ENCODE measurements at places on chromosomes 3 and 15.

DNA sequence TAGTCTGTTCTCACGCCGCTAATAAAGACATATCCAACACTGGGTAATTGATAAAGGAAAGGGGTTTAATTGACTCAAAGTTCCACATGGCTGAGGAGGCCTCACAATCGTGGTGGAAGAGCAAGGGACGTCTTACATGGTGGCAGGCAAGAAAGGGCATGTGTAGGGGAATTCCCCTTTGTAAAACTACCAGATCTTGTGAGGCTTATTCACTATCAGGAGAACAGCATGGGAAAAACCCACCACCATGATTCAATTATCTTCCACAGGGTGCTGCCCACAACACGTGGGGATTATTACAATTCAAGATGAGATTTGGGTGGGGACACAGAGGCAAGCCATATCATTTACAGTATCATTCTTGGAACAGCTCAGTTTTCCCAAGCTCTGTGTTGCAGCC lies 268.0 kb downstream of the SUCLG2 start:
- DNase-seq, result no peak

GRCh38 chr3:75337226-75337900 lies 326.8 kb upstream of the FRG2C start:
- DNase-seq, result no peak

- no peak for DNase-seq
Measured at GRCh38 chr3:40766396-40766795, 241.6 kb downstream of the ZNF621 start.

GRCh38 chr15:77060546-77060945 lies 10.4 kb downstream of the TSPAN3 start:
- DNase-seq, result no peak

GRCh38 chr3:184275961-184276910 lies at the start of gene ECE2:
ECE2 (plus strand) TSS chr3:184276022; CDS start chr3:184276154, 132 bp downstream.
- no peak for DNase-seq

GRCh38 chr15:72372361-72372760 lies 3.5 kb downstream of the HEXA start:
- DNase-seq, result no peak

DNA sequence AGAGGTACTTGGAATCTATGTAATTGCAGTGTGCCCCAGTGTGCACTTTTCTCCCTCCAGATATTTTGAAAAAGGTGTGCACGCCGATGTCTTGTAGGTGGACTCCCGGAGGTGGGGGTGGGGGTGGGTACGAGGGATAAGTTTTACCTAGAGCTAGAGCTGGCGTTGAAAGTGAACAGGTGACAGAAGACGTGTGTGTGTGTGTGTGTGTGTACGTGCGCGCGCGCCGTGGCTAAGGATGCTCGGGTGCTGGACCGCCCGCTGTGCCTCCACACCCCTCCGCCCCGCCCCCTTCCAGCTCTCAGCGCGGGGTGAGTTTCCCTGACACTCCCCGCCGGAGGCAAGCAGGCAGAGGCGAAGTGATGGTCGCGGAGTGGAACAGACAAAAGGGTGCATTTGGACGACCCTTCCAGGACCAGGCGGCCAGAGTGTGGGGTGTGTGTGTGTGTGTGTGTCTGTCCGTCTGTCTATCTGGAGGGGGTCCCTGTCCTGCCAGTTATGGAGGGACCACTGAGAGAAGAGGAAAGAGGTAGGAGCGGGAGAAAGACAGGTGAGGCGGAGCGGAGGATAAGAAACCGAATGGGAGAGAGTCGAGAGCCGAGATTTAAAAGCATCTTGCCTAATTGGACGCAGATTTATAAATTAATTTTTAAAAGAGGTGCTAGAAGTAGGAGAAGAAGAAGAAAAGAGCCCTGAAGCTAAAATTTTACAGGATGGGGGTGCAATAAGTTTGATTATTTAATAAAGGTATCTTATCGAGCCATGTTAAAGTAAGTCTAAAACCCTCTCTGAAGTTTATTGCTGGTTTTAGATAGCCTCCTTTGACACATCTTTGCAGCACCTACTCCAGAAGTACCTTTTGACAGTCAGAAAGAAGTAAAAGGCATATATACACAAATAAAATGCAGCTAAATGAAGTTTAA lies 335.8 kb upstream of the THRB start:
- DNase-seq, result no peak

DNA sequence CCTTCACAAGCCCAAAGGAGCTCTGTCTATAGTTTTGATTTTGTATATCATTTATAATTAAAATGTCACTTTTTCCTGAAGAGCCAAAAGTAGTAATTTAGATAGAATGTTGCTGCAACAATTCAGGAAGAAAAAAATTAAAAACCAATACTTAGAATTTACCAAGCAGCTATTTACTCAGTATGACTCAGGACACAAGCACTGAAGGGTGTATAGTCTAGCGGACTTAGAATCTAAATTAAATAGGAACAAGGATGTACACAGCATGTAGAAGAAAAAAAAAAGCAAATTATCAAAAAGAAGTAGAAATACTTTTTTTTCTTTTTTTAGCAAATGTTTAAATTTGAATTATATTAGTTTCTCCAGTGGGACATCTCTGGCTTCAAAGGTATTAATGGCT lies 31.6 kb downstream of the PGBD4 start:
- no peak for DNase-seq

DNA sequence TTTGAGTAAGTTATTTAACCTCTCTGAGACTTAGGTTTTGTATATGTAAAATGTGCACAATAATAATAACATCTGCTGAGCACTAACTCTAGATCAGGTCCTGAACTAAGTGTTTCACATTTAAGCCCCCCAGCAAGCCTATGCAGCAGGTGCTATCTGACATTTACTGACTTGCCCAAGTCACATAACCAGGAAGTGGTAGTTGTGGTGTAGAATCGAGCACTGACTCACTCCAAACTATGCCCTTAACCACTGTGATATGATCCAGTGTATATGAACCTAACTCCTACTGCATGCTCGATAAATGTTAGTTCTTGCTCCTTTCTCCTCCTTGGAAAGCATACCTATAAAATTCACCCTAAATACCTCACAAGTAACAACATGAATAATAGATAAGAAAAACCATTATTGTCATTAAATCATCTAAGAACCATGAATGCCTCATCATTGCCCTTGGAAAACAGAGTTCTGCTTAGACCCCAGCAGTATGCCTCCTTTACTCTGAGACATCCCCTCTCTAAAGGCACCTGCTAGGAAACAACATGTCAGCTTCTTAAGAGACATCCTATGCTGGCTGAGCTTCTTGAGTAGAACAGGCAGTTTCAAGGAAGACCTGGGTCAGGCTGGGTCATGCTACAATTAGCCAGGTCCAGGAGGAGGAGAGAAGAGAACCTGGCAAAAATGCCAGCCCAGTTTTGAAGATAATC lies 3.0 kb upstream of the SHC4 start:
- DNase-seq, result no peak

- no peak for DNase-seq
Measured at GRCh38 chr3:71652781-71653413, 69.4 kb upstream of the FOXP1 start.

DNA sequence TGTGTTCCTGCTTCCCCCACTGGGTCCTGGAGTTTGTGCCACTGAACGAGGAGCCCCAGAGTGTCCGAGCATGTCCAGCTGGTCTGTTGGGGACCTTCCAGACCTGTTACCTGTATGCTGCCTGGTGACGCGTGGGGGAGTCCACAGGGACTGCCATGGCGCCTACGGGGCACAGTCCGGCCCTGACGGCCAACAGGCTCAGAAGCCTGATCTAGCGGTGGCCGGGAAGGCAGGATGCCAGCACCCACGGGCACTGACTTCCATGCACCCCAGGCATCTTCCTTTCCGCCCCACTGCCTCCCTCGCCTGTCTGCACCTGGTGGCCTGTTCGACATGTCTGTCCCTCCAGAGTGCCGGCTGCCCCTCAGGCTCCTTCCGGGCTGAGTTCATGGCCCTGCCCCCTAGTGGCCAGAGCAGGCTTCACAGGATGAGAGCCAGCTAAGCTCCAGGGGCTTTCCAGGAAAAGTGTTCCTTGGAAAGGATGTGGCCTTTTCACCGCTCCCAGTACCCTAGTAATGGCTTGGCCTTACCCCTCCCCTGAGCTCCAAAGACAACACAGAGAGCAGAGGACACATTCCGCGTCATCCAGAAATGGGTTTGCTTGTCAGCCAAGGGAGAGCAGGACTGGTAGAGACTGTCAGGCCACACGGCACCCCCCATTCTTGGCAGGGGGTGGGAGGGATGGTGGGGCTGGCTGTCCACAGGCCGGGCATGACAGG lies 35.7 kb downstream of the NGRN start:
- peak; percentile 39 for DNase-seq

DNA sequence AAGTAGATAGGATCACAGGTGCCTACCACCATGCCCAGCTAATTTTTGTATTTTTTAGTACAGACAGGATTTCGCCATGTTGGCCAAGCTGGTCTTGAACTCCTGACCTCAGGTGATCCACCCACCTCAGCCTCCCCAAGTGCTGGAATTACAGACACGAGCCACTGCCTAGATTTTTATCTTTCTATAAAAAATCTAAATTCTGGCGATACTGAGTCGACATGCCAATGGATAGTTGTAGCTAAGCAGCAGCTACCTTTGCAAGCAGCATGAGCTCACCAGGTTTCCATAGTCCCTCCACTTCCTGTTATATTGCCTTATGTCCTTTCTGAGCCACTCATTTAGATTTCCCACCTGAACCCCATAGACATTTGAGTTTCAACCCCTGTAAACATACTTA lies 13.1 kb upstream of the FMN1 start:
- no peak for DNase-seq

DNA sequence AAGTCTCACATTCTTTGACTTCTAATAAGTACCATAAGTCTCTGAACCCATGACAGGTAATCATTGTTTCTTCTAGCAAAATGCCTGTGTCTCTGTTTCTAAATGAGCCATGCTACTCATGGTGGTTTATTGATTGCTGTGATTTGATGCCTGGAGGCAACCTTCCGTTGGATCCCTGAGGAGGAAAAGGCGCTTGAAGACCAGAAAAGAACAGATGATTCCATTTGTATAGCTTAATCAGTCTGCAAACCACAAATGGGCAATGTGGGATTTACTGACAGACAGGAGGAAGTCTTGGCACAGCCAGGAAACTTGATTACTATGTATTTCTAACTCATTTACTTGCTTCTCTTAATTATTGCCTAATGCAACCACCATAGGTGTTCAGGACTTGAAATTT lies 103.1 kb upstream of the MRPL3 start:
- no peak for DNase-seq

GRCh38 chr15:44250566-44251205 lies 37.8 kb upstream of the GOLM2 start:
- DNase-seq, result no peak

- no peak for DNase-seq
Measured at GRCh38 chr3:194312186-194312742, 38.9 kb downstream of the CPN2 start.

DNA sequence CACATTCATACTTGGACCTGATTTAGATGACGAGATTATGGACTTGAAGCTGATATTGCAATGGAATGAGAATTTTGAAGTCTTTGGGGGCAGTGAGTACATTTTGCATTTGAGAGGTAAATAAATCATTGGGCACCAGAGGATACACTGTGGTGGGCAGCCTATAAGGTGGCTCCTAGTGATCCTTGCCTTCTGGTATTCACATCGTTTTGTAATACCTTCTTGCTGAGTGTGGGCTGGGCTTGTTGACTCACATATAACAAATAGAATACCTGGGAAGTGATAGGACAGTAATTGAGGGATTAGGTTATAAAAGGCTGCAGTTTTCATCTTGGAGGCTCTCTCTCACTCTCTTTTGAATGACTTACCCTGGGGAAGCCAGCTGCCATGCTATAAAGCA lies 605.5 kb upstream of the KCNMB2 start:
- no peak for DNase-seq

GRCh38 chr3:50186096-50186495 lies 5.3 kb upstream of the GNAT1 start:
- DNase-seq, result no peak

- DNase-seq, result no peak
Measured at GRCh38 chr3:184339001-184339400, 1.6 kb downstream of the FAM131A start.

DNA sequence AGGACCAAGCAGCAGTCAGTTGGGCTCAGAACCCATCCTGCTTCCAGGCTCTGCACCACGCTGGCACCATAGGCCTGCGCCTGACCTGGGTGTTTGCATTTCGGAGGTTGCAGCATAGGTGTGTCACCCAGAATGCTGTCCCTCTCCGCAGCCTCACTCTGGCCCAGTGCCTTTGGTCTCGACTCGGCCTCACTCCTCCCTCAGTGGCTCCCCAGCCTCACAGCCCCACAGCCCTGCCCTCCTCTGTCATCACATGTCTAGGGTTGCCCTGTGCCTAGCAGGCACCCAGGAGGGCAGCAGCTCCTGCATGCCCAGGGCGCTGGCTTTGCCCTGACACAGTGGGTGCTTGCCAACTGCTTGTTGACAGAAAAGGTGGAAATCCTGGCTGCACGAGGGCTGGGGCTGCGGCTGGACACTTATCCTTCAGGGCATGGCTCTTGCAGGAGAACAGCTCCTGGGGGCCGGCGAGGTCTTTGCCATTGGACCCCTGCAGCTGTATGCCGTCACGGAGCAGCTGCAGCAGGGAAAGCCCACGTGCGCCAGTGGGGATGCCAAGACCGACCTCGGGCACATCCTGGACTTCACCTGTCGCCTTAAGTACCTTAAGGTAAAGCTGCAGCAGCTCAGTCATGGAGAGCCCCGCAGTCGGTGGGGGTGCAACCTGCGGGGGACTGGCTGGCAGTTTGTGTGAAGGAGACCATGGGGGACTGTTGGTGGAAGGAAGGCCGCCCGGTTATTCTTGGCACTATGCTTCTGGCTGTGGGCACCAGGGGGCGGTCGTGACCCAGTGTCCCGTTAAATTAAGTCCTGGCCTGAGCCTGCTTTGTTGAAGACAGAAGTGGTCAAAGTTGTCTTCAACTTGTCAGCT lies 16.2 kb downstream of the NISCH start:
- no peak for DNase-seq

DNA sequence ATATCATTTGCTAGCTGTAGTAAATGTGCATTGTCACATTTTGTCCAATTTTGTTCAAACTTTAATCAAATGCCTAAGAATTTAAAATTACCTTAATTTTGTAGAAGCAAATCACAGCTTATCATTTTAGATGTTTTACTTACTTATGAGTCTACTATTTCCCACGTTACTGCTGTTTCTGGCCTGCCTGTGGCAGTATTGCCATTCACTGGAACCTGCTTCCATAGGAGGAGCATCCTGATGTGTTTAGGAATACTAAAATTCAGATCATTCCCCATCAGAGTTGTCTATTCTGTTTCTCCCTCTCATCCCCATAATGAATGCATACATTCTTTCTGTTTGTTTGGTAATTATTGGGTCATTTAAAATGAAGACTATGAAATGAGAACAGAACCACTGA lies 119.5 kb upstream of the SNRPN start:
- DNase-seq, result no peak

DNA sequence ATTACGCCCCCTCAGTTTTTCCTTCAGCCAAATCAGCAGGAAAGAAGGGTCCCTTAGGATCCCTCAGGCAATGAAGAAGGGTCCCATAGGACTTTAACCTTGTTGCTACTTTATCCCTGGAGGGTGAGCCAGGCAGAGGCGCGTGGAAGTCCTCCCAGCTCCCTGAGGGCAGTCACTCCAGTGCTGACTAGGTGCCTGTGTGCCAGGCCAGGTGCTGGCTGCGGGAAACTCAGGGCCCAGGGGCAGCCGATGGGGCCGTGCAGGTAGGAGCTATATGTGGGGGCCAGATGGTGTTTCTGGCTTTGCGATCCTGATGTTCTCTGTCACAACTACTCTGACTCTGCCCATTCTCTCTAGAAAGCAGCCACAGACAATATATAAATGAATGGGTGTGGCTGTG lies 42.8 kb upstream of the IQSEC1 start:
- DNase-seq, result no peak

- DNase-seq, result no peak
Measured at GRCh38 chr15:43775411-43775965, 1.3 kb downstream of the ELL3 start.

All from stimulated activated CD4-positive, alpha-beta T cell treated with anti-CD3 and anti-CD28 coated beads, TNF-alpha, amount 100 ng/mL, for 4 hours (primary cell).